ENCODE measurements at places on chromosomes 12 and 14. TPM values are rescaled to one million over a fixed set of nuclear protein-coding genes. Genes with fewer than 3 reads are reported as not detected.

GRCh38 chr14:95125221-95125620 is 32.1 kb downstream of the DICER1 start:
- no peaks in the 10 kb centered on the region for H3K4me1 ChIP-seq
- H3K27me3 ChIP-seq, result no peaks in the 10 kb centered on the region
- H3K36me3 ChIP-seq, result no peaks in the 10 kb centered on the region
- H3K27ac ChIP-seq, result no peak overlapping the region

Gene MYF5
- not detected for total RNA-seq

- H3K36me3 ChIP-seq, result no peaks in the 10 kb centered on the region
- peak; percentile 71 for DNase-seq
- H3K4me3 ChIP-seq, result 0 out of 2 replicates have a peak overlapping the region, but pooled peaks have one; percentile 11
- H3K27ac ChIP-seq, result peak overlapping the region; percentile 98
Measured at GRCh38 chr12:88299567-88300101, 157.5 kb downstream of the TMTC3 start.

DNA sequence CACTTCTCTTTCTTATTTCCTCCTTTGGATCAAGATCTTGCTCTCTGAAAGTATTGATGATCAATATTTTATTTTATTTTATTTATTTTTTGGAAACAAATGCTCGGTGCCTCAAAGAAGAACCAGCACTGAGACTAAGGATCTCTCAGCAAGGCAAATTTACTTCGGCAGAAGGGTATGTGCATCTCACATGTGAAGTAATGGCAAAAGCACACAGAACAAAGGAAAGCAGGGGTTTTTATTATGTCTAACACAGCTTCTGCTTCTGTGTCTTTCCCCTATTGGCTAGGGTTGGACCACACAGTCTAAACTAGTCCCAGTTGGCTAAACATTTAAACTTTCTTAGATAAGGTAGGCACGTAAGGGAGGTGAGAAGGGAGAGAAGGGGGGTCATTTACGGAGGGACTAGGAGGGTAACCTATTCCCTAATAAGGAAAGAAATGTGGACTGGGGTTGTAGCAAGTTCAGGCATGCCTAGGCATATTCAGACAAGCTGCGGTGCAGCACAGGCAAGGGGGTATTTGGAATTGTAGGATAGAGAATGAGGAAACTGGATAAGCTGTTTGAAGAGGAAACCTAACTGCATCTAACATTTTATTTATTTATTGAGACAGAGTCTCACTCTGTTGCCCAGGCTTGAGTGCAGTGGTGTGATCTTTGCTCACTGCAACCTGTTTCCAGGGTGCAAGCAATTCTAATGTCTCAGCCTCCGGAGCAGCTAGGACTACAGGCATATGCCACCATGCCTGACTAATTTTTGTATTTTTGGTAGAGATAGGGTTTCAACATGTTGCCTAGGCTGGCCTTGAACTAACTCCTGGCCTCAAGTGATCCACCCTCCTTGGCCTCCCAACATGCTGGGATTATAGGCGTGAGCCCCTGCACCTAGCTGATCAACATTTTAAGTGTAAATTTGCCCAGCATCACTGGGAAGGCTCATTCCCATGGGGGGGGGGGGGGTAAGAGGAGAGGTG is 90.0 kb upstream of the EIF5 start:
- no peak for DNase-seq
- H3K27me3 ChIP-seq, result no peaks in the 10 kb centered on the region
- H3K27ac ChIP-seq, result no peak overlapping the region
- no peaks in the 10 kb centered on the region for H3K36me3 ChIP-seq

Gene PTPN21
- 4.0 TPM for total RNA-seq

GRCh38 chr14:50599700-50600444 is 39.9 kb downstream of the ATL1 start:
- no peaks in the 10 kb centered on the region for H3K36me3 ChIP-seq
- no peak overlapping the region for H3K4me3 ChIP-seq
- no peak for DNase-seq

GRCh38 chr12:81174664-81175063 is 96.8 kb downstream of the ACSS3 start:
- no peaks in the 10 kb centered on the region for H3K27me3 ChIP-seq
- no peaks in the 10 kb centered on the region for H3K4me1 ChIP-seq
- H3K36me3 ChIP-seq, result no peaks in the 10 kb centered on the region
- H3K27ac ChIP-seq, result no peak overlapping the region
- no peak for DNase-seq

Gene MUCL1
- not detected for total RNA-seq

DNA sequence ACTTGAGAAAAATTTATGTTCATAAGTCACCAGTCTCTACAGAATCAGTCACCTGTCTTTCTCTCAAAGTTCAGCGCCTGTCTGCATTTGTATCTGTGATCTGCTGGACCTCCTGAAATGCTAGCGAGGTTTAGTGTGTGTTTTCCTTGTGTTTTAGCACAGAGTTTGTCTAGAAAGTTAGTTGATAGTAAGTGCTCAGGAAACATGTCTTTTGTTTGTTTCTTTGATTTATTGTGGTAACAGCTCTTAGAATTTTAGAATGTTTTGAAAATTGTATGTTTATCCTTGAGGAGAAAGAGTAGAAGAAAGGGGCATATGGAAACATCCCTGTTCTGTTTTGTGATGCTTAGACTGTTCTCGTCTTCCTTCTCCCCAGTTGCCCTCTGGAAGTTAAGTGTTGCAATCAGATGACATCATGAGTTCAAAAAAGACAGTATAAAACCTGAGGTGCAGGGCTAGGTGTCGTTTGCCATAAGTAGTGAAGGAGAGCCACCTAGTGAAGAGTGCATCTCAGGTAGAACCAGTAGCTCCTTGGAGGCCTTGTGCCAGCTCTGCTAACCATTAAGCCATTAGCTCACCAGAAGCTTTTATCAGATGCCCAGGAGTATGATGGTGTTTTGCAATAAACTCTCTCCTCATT is 44.8 kb downstream of the FBXW8 start:
- no peak overlapping the region for H3K27ac ChIP-seq
- H3K36me3 ChIP-seq, result no peaks in the 10 kb centered on the region
- H3K27me3 ChIP-seq, result no peaks in the 10 kb centered on the region
- H3K4me1 ChIP-seq, result peaks cover 5% of the 10 kb centered on the region
- no peak overlapping the region for H3K4me3 ChIP-seq

GRCh38 chr12:19130224-19131024 is 891 bp downstream of the PLEKHA5 start:
- H3K4me3 ChIP-seq, result peak overlapping the region; percentile 75
- peaks cover 21% of the 10 kb centered on the region for H3K4me1 ChIP-seq
- no peaks in the 10 kb centered on the region for H3K27me3 ChIP-seq
- H3K27ac ChIP-seq, result peak overlapping the region; percentile 36
- DNase-seq, result peak; percentile 46
- H3K36me3 ChIP-seq, result peaks cover 15% of the 10 kb centered on the region

- H3K27me3 ChIP-seq, result no peaks in the 10 kb centered on the region
- no peak overlapping the region for H3K4me3 ChIP-seq
- peaks cover 59% of the 10 kb centered on the region for H3K36me3 ChIP-seq
- no peaks in the 10 kb centered on the region for H3K4me1 ChIP-seq
Measured at GRCh38 chr14:68888883-68889282, 90.2 kb downstream of the ACTN1 start.

GRCh38 chr12:1858456-1858855 is 38.1 kb downstream of the LRTM2 start:
- no peak overlapping the region for H3K4me3 ChIP-seq
- DNase-seq, result no peak
- H3K4me1 ChIP-seq, result no peaks in the 10 kb centered on the region
- peaks cover 100% of the 10 kb centered on the region for H3K27me3 ChIP-seq

DNA sequence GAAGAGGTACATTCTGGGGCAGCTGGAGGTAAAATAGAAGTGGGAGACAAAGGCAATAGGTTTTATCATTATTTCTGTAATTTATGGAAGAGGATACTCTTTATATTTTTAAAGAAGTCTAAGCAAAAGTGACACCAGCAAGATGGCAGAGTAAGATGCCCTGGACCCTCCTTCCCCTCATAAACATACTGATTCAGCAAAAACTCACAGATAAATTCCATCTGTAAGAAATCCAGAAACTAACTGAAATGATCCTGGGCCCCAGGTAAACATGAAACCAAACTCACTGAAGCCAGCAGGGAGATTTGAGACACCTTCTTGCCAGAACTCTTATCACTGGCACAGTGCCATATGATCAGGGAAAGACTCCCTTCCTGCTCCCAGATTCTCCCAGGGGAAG is 79.9 kb downstream of the GCH1 start:
- no peak overlapping the region for H3K27ac ChIP-seq
- H3K36me3 ChIP-seq, result no peaks in the 10 kb centered on the region
- no peaks in the 10 kb centered on the region for H3K27me3 ChIP-seq
- no peak for DNase-seq
- peaks cover 11% of the 10 kb centered on the region for H3K4me1 ChIP-seq
- H3K4me3 ChIP-seq, result no peak overlapping the region

DNA sequence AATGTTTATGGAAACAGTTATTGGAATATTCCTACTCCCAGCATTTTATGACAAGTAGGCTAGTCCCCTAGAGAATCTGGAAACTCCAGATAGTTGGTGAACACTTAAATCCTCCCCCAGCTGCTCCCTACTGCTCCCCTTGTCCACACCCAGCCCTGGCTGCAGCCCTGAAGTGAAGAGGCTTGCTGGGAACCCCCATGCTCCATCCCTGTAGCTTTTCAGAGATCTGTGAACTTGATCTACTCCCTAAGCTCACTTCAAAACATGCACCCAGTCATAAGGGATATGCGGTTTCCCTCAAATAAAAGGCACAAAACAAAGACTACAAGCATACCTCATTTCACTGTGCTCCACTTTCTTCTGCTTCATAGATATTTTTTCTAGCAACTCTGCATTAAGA is 33.2 kb downstream of the EGLN3 start:
- peaks cover 33% of the 10 kb centered on the region for H3K4me1 ChIP-seq
- no peaks in the 10 kb centered on the region for H3K36me3 ChIP-seq
- peak overlapping the region; percentile 38 for H3K27ac ChIP-seq
- no peak for DNase-seq
- no peak overlapping the region for H3K4me3 ChIP-seq

Gene NR1H4
- total RNA-seq, result not detected

GRCh38 chr14:22781301-22781991 is 15.0 kb downstream of the OXA1L start:
- no peaks in the 10 kb centered on the region for H3K4me1 ChIP-seq
- no peak for DNase-seq
- no peaks in the 10 kb centered on the region for H3K36me3 ChIP-seq
- H3K27me3 ChIP-seq, result no peaks in the 10 kb centered on the region
- no peak overlapping the region for H3K27ac ChIP-seq

Gene KLRC3
- not detected for total RNA-seq
